ENCODE measurements at places on chromosomes 11 and 22.

DNA sequence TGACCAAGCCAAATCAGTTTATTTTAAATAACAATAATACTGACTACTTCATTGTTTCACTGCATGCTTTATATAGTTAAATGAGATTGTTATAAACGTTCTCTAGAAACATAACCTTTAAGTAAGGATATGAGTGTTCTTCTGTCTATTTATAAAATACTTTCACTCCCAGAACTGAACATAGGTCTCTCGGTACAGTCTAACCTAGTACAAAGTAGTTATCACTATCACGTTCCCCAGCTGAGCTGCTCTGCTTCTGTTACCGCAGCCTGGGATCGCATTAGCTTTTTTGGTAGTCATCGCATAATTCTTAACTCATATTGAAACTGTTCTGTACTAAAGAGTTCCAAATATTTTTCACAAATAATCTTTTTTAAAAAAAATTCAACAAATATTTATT is 143.6 kb downstream of the WNT11 start:
- no peak for DNase-seq

DNA sequence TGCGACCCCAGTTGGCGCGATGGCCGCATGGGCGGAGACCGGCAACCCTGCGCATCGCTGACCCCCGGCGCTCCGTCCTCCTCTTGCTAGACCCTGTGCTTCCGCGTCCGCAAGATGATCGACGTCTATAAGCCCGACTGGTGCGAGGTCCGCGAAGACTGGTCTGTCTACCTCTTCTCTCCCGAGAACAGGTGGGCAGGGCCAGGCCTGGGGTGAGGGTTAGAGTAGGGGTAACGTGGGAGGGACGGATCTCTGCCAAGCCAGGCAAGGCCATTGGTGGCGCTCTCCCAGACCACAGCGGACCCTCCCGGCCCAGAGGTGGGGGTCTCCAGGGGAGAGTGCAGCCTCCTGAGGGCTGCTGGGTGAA is 92.1 kb downstream of the CACNA1I start:
- DNase-seq: peak; percentile 48

- DNase-seq: no peak
These were observed 58.7 kb upstream of the TNRC6B start for GRCh38 chr22:40118979-40119378.

DNA sequence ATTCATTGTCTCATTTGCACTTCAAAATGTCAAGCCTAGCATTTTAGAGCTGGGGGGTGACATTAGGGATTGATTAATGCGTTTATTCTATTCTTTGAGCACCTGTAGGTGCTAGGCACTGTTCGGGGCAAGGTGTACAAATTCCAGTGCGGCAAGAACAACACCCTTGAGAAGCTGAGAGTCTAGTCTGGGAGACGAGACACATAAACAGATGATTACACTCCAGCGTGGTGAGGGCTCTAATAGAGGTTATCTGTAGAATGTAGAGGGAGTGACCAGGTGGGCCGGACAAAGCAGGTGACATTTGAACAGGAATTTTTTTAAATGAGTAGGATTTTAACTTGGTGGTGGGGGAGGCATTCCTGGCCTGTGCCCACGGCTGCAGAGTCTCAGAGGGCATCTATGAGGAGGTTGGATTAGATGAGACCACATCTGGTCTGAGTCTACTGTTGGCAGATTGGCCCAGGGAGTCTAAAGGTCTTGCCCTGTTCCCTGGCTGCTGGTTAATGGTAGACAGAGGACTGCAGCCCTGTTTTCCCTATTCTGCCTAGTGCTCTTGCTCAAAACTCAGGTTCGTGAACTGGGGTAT is 970 bp downstream of the CAT start:
- DNase-seq: no peak

- no peak for DNase-seq
These were observed 1178.3 kb downstream of the LRRC4C start for GRCh38 chr11:40281052-40281580.

- DNase-seq: no peak
These were observed 13.3 kb downstream of the TTC38 start for GRCh38 chr22:46280999-46281623.

DNA sequence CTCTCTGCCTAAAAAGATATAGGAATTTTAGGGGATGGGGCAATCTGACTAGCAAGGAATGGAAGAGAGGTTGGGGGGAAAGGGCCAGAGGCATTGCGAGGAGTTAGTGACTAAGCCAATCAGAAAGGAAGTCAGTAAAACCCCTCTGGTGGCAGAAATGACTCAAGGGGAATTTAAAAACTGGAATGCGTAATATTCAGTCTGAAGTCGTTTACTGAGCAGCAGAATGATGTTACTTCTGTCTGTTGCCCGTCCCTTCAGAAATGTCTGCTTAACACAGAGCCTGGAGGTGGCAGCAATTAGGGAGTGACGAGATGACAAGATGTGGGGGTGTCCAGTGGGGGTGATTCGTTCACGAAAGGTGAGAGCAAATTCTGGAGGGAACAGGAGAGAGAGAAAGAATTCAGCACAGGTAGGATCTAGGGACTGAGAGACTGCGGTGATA is 107.7 kb upstream of the CLMP start:
- no peak for DNase-seq

Measured in iPS-NIHi11 (cell line).